ENCODE measurements at places on chromosomes 12 and 14. TPM values are rescaled to one million over a fixed set of nuclear protein-coding genes. Genes with fewer than 3 reads are reported as not detected.

Gene HOXC10
- polyA plus RNA-seq = 2.6 TPM

Gene KSR2
- 0.48 TPM for polyA plus RNA-seq

Gene KRT3
- polyA plus RNA-seq = not detected

Gene SLCO1B1
- polyA plus RNA-seq = not detected

Gene CARMIL3
- 0.99 TPM for polyA plus RNA-seq

Gene RNU4-1
- polyA plus RNA-seq = not detected

Gene ZC3H10
- polyA plus RNA-seq = 5.1 TPM

GRCh38 chr12:118472940-118473339 lies 96.6 kb downstream of the SUDS3 start:
- DNase-seq = no peak

- DNase-seq = no peak
These were observed 71.0 kb downstream of the DBX2 start for GRCh38 chr12:44979918-44980317.

DNA sequence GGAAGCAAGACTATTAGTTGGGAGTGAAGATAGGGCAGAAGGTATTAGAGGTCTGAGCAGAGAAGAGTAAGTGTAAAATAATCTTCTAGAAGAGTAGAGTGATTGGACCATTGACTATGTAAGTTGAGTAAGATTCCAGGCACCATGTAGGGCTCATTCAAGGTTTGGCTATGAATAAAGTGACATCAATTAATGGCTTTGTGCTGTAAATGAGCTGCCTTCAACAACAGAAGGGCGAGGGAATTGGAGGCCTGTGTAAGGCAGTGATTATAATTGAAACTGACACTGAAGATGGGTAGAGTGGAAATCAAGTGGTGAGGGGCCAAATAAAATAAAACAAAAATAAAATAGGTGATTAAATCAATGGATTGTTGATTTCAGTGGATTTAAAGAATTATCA lies 26.4 kb downstream of the PTPRQ start:
- no peak for DNase-seq

DNA sequence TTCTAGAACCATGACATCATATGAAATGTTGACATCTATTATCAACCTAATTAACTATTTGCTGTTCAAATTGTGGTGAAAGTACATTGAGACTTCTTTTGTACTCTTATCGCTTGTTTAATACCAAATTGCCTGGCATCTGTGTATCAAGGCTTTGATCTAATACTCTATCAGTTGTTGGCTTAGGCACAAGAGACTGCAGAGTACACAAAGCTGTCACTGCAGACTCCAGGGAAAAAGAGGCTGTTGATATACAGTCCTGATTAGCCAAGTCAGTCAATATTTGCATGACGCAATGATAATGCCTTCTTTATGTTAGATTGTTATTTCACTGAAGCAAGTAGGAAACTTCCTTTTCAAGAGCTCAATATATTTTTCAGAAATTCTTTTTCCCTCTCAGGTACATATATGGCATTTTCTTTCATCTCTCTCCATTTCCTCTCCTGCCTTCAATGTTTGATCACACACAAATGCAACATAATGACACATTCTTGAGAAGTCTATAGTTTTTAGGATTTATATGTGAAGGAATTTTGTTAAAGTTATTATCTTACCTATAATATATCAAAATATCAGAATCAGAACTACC lies 32.3 kb upstream of the PTCSC3 start:
- no peak for DNase-seq

- no peak for DNase-seq
These were observed 107.8 kb upstream of the GRIP1 start for GRCh38 chr12:66786531-66787308.

DNA sequence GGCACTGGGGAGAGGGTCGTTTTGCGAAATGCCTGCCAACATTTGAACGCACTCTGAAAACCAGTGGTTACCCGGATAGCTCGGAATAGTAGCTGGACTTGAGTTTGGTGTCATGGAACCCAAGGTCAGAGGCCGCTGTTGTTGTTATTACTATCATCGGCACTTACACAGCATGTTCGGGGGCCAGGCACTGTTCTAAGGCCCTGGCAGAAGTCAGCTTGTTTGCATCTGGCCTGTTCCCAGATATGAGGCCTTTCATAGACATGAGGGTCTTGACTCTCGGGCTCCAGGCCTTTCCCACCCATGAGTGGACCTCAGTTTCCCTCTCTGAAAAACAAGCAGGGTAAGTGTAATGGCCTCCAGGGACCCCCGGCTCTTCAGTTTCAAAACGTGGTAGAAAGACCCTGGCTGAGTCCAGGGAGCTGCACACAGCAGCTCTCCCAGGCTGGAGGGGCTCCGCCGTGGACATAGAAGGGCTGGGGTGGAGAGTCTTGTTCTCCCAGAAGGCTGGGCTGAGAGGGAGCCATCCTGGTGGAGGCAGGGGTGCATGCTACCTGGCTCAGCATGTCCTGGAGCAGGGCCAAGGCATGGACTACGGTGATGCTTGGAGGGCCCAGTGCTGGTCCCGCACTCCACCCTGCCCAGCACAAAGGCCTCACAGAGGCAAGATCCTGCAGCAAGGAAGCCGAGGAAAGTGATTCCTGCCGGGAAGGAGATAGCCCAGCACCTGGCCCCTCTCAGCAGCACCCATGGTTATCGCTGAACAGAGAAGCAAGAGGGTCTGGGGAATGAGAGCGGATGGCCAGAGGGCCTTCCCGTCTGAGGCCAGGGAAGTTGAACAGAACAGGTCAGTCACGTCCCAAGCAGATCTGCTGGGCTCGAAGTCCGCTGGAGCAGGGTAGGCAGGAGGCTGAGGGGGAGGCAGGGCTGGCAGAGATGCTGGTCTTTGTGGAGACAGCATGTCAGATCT lies 63.5 kb upstream of the C14orf180 start:
- DNase-seq = no peak

DNA sequence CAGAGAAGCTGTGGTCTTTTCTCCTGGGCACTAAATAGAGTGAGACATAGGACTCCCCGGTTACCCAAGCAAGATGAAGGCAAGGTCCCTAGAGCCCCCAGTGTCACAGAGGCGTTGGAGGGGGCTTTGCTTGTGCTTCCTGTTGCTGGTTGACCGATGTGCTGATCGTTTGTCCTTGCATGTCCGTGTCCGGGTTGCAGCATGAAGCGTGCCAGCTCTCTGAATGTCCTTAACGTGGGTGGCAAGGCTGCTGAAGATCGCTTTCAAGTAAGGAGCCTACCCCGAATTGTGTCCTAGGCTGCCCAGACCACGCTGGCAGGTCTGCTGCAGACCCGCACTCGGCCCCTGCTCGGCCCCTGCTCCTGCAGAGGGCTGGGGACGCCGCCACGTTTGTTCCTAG lies 23.1 kb downstream of the XRCC3 start:
- DNase-seq = no peak

All from right lung (tissue), 10 donors.